ENCODE measurements at places on chromosomes 4 and X. TPM values are rescaled to one million over a fixed set of nuclear protein-coding genes. Genes with fewer than 3 reads are reported as not detected.

DNA sequence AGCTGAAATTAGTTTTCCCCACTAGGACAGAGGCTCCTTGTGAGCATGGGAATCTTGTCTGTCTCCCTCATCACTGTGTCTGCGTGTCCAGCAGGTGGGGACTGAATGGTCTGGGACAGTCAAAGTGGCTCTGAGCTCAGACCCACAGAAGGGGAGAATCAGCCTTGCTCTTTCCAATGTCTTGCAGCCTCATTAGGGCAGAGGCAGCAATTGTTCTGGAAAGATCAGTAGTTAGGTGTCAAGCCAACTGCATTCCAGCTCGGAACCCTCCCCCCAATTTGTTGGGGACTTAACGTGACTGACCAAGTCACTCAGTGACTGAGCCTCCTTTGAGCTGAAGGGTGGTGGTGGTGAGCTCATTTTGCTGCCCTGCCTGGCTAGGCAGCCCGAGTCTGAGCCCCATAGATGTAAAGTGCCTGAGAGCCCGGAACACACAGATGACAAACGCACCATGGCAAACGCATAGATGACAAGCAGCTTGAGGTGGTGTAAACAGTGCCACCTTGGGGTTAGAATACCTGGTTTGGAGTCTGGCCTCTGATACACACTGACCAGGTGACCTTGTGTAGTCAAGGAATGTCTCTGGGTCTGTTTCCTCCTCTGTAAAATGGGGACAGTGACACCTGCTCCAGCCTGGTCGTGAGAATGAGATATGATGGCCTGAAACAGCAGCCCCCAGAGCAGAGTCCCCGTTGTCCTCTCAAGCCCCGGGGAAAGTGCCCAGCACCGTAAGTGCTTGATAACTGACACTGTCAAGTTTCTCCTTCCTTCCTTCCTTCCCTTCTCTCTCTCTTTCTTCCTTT, 2.7 kb upstream of the SORCS2 start:
- DNase-seq: no peak

DNA sequence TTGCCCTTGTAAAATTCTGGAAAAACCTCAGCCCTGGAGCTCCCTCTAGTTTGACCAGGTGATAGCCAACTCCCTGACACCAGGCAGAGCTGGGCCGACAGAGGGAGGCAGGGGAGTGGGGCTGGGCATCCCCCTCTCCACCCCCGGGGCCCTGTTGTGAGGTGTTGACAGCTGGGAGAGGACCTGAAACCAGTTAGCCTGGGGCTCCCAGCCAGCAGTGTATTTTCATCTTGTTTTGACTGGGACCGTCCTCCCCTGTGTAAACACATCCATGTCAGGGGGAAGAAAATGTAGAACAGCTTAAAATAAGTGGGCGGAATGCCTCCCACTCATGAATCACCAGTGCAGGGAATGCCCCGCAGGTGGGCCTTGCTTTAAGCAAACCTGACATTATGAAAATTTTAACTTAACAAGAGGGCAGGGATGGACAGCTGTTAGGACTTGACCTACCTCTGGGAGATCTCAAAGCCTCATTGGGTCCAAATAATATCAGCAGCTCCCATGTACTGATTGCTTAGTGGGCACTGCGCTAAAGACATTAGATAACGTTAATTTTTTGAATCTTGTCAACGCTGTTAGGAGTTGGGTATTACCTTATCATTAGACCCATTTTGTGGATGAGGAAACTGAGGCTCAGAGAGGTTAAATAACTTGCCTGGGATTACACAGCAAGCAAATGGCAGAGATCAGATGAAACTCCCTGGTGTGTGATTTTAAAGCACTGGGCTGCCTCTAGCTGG, 45.9 kb downstream of the TSC22D3 start:
- peak; percentile 77 for DNase-seq

DNA sequence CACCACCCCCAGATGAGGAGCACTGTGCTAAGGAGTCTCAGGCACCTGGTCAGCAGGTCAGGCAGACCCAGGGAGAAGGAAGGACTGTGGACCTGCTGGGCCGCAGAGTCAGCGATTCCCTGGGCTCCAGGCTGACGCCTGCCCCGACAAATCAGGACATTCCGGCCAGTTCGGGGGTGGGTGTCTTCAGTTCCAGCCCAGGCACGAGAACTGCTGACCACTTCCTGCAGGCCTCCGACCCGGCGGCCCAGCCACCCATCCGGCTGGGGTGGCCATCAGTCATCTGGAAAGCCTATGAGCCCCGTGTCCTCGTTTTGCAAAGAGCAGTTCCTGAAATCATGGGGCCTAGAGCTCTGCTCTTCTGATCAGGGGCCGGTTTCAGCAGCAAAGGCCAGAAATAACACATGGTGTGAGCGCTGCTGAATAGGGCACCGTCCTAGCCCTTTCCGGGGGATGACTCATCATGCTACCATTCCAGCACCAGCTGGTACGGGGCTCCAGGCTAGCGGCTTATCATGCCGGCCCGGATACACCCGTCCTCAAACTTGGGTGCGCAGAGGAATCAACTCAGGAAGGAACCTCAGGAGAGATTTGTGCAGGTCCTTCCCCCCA, 7.8 kb upstream of the SH3TC1 start:
- DNase-seq: no peak

GRCh38 chrX:48472225-48472624, 2.2 kb upstream of the SLC38A5 start:
- DNase-seq: no peak

DNA sequence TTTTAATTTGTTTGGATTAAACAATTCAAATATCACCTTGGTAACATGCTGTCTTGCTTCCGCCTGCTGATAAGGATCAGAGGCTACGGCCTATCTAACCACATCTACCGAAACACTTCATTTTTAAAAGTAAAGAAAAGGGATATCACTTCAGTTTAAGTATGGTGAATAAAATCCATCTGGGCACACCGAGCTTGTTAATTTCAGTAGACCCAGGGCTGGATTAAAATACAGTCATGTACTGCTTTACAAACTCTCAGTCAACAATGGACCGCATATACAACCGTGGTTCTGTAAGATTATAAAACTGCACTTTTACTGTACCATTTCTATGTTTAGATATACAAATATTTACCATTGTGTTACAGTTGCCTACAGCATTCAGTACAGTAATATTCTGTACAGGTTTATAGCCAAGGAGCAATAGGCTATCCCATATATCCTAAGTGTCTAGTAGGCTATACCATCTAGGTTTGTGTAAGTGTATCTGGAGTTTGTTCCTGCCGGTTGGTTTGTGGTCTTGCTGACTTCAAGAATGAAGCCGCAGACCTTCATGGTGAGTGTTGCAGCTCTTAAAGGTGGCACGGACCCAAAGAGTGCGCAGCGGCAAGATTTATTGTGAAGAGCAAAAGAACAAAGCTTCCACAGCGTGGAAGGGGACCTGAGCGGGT, 40.0 kb downstream of the SEPTIN11 start:
- DNase-seq: no peak

DNA sequence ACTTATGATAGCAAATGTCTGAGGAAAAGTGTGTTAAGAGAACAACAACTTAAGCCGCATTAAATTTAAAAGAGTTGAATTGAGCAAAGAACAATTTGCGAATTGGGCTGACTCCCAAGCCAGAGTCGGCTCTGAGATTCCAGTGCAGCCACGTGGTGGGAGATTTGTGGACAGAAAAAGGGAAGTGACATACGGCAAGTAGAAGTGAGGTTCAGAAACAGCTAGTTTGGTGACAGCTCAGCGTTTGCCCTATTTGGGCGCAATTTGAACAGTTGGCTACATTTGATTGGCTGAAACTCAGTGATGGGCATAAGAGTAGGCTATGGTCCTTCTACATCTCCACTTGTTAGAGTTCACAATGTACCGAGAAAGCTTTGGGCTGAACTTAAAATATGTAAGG, 124.0 kb downstream of the PRKX start:
- no peak for DNase-seq

DNA sequence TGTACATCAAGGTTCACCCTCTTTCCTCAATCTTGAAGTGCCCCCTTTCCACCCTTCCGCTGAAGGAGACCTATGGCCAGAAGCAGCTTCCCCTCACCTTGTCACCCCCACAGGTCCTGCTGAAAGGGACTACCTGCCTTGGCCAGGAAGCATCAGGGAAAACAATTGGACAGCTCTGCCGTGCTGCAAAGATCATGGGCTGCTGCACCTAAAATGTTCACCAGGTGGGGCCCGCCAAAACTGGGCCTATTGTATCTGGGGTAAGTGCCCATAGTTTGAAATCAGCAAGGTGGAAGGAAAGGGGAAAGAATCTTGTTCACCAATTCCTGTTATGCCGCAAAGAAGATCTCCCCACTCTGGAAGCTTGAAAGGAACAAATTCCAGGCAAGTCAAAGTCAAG, 18.4 kb downstream of the GRIA3 start:
- DNase-seq: no peak

DNA sequence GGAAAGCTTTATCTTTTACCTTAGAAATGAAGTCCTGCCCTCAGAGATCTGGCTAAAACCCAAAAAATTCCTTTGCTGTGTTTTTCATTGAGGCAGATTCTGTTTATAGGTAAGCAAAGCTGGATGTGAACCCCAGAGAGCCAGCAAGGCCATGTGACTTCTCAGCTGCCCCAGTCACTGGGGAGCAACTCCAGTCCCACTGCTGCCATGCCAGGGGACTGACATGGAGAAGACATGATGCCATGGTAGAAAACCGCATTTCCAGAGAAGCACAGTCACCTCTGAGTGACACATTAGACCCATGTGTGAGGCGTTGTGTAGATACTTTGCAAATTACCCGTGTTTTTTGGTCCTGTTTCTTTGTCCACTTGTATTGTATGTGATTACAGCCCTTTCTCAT, 45.4 kb downstream of the PTTG2 start:
- DNase-seq: no peak

DNA sequence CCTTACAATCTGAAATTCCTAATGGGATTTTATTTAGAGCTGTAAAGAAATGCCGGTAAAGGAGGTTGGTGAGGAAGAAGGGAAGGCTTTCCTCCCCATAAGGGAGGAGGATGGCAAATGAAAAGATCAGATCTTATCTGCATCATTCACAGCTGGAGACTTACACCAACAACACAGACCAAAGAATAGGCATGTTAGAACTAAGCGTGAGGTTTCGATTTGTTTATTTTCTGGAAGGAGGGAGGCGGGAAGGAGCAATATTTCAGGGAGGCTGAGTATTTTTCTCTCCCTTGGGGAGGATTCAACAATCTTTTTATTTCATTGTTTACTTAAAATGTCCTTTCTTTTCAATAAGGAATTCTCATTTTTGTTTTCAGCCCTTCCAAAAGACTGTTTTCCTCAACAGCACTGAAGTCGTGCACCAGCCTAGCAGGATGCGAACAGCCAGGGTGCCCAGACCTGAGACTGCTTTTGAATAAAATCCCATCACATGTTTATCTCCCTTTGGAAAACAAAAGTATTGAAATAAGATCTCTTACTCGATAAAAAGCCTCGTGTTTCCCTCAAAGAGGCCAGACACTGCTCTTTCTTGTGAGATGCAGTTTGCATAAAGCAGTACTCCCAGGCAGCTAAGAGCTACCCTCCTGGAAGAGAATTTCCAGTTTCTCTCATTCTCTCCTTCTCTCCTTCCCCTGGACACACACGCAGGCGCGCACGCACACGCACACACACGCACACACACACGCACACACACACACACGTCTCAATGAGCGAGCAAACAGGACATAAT, 236.1 kb downstream of the MGST2 start:
- DNase-seq: peak; percentile 23

DNA sequence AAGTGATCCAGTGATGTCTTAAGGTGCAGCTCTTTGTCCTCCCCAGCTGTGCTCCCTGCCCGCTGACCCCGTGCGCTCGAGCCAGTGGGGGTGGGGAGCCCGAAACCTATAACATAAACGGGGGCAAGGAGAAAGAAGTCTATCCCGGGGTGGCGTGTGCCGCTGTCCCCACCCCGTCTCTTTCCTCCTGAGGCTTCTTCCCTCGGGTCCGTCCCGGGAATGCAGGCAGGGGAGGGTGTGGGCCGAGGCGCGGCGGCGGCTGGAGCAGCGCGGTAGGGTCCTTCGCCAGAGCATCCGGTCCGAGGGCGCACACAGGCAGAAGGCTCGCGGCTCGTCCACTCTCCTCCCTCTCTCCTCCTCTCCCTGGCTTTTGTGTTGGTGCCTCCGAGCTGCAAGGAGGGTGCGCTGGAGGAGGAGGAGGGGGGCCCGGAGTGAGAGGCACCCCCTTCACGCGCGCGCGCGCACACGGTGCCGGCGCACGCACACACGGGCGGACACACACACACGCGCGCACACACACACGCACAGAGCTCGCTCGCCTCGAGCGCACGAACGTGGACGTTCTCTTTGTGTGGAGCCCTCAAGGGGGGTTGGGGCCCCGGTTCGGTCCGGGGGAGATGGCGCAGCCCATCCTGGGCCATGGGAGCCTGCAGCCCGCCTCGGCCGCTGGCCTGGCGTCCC, at the start of gene RAB33A:
Gene RAB33A (plus strand): TSS at position 517 of the 681 bp plus-strand sequence. CDS start 101 bp downstream, at position 618.
- no peak for DNase-seq

DNA sequence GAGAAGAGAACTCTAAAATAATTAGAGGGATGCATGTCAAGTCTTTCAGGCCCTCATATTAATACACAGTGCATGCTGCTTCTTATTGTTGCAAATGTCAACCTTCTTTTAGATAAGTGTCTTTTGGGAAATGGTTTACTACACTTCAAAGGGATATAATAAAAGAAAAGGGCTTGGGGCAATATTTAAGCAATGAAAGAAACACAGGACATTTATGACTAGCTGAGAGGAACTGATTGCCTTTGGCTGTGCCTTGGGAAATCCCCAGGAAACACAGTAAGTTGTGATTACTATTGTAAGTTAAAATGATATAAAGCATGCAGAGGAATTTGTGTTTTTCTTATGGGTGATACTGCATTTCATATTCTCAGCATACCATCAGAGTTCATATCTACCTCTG, 1036.2 kb upstream of the GRID2 start:
- no peak for DNase-seq

DNA sequence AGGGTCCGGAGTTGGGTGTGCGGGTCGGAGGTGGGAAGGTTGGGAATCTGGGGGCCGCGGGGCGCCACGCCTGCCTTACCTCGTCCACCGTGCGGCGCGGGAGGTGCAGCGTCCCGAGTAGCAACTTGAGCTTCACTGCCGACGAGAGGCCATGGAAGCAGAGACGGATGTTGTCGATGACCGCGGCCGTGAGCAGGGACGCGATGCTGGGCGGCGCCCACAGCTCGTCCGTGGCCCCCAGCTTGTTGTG, 178 bp downstream of the NELFA start:
- no peak for DNase-seq

GRCh38 chr4:2011583-2011982, 2.8 kb upstream of the NELFA start:
- no peak for DNase-seq

GRCh38 chr4:159495515-159496236, 392.8 kb downstream of the RAPGEF2 start:
- no peak for DNase-seq

Gene LONRF3
- total RNA-seq: 3.5 TPM

Gene SRPX
- total RNA-seq: 8.6 TPM

Gene NUDT10
- 14.2 TPM for total RNA-seq

Gene TEX13B
- total RNA-seq: not detected

Gene DKK2
- total RNA-seq: 0.73 TPM

Gene DGAT2L6
- not detected for total RNA-seq

Gene IL2
- total RNA-seq: not detected

Gene MAGEA9
- not detected for total RNA-seq

Gene CXCL9
- 2.6 TPM for total RNA-seq

Gene TSC22D3
- 1,164 TPM for total RNA-seq

Gene CAPN6
- total RNA-seq: 0.50 TPM

Gene FRG2
- not detected for total RNA-seq

Data from prostate gland (tissue), 2 donors.